Activated CD4-positive, alpha-beta T cell treated with anti-CD3 and anti-CD28 coated beads for 36 hours (primary cell): ENCODE measurements at places on chromosomes 5 and 9.
A peak's percentile ranks its signal among the peaks of the same experiment; 100 is the strongest.

DNA sequence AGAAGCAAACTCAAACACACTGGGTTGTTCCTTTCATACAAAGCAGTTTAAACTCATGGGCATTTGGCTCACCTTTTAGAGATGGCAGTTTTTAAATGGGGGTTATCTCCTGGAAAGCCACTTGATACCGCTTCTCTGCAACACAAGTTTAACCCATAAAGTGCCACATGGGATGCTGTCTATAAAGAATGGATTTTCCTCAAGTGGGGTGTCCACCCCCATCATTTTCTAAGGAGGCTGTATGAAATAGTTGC, 528 bp upstream of the TRPM3 start:
- no peak for DNase-seq

GRCh38 chr9:108333530-108333983, 522.2 kb downstream of the ACTL7B start:
- no peak for DNase-seq

DNA sequence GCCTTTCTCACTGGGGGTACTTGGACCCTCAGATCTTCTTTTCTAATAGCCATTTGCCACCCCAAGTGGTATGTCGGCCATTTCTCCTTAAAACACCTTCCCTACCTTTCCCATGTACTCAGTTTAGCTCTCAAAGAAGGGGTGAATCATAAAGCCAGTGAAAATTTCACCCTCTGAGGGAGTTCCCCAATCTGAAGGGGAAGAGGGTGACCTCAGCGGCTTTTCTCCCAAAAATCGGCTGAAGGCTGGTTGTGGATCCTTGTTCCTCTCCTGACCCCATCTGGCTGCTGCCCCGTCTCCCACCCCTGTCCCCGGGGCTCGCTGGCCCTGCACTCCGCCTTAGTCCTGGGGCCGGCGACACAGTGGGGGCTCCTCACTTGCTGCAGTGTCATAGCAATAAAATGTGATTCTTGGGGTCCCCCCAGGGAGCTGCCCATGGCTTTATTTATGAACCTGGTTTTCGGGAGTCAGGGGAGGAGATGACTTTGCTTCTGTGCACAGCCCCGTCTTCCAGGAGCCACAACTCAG, 17.3 kb upstream of the LTC4S start:
- DNase-seq, result no peak

- DNase-seq, result no peak
Observed at GRCh38 chr5:34998058-34998789, 49.5 kb downstream of the AGXT2 start.

DNA sequence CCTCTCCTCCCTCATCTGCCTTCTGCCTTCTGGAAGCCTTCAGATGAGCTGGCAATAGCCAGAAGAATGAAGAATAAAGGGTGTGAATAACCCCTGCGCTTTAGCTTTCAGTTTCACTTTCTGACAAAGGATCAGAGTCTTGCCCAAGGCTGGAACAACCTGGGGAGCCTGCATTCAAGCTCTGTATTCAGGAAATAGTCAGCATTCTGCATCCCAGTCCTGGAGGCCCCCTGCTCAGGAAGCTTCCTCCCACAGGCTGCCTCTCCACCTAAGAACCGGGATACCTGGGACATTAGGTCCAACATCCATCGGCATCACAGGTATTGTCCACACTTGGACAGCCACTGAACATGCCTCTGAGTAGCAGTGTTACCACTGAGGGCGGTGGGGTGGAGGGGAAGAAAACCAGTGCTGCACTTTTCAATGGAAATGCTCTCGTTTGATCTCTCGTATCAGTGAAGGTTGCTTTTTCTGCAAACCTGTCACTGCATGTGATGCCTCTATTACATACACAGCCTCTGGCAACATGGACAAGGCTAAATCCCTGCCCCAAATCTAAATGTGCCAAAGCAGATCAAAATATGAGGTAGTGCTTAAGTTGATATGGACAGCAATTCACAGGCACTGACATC, 39.8 kb upstream of the ACO1 start:
- DNase-seq, result no peak

- DNase-seq, result no peak
Observed at GRCh38 chr9:27818348-27818747, 245.1 kb upstream of the C9orf72 start.

DNA sequence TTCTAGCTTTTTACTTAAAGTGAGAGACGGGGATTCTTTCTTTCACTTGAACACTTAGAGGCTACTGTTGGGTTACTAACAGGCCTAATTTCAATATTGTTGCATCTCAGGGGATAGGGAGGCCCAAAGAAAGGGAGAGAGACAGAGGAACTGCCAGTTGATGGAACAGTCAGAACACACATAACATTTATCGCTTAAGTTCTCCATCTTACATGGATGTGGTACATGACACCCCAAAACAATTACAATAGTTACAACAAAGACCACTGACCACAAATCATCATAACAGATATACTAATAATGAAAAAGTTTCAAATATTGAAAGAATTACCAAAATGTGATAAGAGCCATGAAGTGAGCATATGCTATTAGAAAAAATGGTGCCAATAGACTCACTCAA, 4.3 kb upstream of the RIC1 start:
- DNase-seq, result no peak

DNA sequence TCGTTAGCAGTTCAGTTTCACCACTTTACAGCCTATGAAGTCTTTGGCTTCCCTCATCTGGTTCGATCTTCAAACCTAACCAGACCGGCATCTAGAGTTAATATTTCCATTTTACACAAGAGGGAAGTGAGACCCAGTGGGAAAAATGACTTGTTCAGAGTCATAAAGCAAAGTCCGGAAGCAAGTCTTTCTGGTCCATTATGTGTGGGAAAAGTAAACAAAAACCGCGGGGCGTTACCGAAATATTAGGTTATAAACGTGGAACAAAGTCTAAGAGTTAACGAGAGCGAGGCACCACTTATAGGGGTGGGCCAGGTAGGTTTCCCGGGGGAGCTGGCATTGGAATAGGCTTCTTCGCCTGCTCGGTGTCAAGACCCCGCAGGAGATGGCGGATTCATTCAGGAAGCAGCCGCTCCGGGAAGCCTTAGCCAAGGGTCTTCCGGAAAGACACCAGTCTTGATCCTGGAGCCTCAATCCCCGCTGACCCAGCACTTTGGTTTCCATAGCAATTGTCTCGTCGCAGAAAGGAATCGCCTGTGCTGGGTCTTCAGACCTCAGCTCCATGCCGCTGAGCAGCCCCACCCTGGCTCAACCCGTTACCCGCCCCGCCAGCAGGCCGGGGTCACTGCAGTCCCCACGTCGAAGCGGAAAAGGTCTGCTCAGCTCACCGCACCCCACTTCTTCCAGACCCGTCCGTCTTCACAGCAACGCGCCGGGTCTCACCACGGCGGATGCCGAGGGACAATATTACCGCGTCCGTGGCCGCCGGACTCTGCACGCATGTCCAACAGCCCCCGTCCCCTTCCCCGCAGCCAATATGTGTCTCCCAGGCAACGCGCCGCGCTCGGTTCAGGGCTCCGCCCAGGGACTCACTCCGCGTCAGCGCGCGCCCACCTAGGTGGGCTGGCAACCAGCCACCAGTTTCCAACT, at the start of gene C5orf52:
Gene C5orf52 (plus strand): TSS at position 872 of the 930 bp plus-strand sequence. CDS start 82 bp downstream, outside the sequence.
- peak; percentile 47 for DNase-seq

DNA sequence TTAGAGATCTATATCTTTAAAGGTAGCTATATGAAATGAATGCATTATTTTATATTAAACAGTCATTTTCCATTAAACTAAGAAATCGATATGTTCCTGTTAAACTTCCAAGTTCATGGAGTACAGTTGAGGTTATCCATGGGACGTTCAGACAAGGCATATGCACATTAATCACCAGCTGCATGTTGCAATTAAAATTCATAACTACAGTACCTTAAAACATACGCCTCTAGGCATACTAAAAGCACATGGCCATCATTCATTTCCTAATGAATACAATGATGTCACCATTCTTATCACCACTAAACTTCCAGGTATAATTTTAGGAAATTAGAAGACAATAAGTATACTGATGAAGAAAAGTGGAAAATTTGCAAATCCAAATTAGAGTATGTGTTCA, 174.3 kb downstream of the CDH12 start:
- no peak for DNase-seq

DNA sequence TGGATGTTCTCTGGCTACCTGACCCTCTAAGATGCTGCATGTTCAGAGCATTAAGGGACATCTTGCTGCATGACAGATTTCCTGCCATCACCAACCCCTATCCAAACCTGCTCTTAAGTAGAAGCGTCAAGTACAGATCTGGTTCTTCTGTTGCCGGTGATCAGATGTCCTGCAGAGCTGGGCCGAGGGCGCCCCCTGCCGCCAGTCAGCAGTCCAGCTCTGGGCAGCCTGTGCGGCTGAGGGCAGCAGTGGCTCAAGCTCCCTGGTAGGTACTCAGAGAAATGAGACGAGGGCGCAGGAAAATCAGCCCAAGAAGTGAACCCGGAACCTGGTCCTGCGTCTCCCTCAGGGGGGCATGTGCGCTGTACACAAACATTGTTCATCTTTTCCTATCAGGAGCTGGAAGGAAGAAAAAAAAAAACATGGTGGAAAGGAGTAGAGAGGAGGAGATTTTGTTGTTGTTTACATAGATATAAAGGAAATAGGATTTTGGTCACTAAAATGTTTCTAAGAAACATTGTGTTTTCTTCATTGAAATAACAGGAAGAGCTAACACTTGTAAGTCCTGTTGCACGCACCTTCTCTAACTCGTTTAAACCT, 95.8 kb downstream of the CFAP90 start:
- peak; percentile 74 for DNase-seq

GRCh38 chr9:137630126-137630525, 11.3 kb downstream of the EHMT1 start:
- no peak for DNase-seq

GRCh38 chr5:98904780-98905179, 24.0 kb downstream of the CHD1 start:
- peak; percentile 31 for DNase-seq

DNA sequence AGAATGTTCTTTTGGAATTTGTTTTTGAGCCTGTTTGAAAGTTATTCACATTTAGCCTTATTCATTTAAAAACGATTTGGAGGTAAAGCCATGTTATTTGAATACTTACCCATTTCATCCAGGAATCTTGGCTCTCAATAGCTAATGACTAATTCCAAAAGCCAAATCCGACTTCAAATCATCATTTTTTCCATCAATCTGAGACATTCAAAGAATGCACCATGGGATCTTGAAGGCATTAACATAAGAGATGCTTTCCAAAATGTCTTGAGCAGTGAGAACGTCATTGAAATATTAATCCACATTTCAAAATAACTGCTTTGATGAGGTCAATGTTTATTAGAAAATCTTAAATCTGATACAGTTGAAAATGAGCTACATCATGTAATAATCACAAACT, 617.0 kb upstream of the RORB start:
- DNase-seq, result no peak

- DNase-seq, result no peak
Observed at GRCh38 chr5:35044649-35045048, 3.1 kb downstream of the AGXT2 start.

GRCh38 chr9:15203581-15203980, 103.4 kb downstream of the TTC39B start:
- DNase-seq, result no peak

GRCh38 chr9:137441289-137441934, at the start of gene ENTPD8:
Gene ENTPD8, minus strand, starts transcription at chr9:137441357. Its CDS starts 3,072 bp downstream, at chr9:137438285.
- DNase-seq, result no peak

- DNase-seq, result no peak
Observed at GRCh38 chr9:37392272-37392671, 30.2 kb upstream of the GRHPR start.

DNA sequence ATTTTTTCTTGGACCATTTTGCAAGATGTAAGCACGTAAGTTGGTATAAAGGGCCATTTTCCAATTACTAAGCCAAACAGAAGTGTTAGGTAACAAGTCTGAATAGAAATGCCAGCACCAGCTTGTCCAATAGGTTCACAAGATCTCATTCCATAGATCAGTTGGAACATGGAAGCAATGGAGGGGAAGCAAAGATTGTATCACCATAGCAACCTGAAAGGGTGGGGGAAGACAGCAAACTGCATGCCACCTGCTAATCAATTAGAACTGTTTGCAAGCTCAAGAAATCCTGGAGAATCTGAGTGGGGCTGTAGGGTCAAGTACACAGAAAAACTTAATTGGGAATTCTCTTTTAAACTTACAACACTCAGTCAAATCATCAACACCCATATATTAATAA, 264.9 kb upstream of the EFNA5 start:
- no peak for DNase-seq

- DNase-seq, result no peak
Observed at GRCh38 chr5:132905938-132906337, 32.5 kb downstream of the LEAP2 start.

GRCh38 chr9:122126331-122127261, 33.0 kb downstream of the NDUFA8 start:
- DNase-seq, result peak; percentile 46

DNA sequence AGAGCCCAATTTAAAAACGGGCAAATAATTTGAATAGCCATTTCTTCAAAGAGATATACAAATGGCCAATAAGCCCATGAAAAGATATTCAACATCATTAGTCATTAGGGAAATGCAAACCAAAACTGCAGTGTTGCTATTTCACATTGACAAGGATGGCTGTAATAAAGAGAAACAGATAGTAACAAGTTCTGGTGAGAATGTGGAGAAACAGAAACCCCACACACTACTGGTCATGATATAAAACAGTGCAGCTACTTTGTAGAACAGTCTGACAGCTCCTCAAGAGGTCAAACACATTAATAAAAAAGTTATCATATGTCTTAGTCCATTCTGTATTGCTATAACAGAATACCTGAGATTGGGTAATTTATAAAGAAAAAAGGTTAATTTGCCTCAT, 237.0 kb upstream of the GRAMD2B start:
- no peak for DNase-seq

GRCh38 chr5:31477971-31478370, 53.9 kb downstream of the DROSHA start:
- no peak for DNase-seq

DNA sequence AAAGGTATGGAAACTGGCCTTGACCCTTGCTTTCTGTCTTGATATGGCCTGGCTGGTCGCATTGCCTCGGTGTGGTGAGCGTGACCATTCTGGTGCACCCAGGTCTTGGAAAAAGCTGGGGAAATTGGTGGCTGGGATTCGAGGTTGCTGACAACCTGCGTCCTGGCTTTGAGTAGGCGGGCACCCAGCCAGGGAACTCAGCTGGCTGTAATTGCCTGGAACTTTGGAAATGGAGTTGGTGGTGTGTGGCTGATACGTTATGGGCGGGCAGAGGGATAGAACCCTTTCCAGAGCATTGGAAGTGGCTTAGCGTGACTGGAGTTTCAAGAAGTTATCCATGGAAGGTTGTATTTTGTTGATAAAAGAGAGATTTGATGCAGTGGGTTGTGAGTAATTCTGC, 35.2 kb downstream of the KCNMB1 start:
- DNase-seq, result no peak

- no peak for DNase-seq
Observed at GRCh38 chr5:180396926-180397325, 43.8 kb upstream of the GFPT2 start.

DNA sequence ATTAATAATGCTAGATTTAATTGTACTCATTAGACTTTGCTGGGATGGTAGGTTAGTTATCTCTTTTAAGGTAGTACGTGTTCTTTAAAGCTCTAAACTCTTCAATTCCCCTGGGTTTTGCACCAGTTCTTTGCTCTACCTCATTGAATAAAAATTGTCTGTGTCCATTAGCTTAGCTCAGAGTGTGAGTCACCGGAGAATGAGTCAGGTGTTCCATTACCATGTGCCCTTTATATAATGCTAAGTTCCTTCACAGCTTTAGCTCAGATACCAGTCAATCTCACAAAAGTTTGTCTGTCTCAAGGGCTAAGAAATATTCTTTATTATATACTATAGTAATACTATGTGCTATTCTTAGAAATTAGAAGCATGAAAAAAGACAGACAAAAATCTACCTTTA, 339.4 kb downstream of the PRELID2 start:
- peak; percentile 13 for DNase-seq
